ENCODE measurements at places on chromosomes 12 and 14.

DNA sequence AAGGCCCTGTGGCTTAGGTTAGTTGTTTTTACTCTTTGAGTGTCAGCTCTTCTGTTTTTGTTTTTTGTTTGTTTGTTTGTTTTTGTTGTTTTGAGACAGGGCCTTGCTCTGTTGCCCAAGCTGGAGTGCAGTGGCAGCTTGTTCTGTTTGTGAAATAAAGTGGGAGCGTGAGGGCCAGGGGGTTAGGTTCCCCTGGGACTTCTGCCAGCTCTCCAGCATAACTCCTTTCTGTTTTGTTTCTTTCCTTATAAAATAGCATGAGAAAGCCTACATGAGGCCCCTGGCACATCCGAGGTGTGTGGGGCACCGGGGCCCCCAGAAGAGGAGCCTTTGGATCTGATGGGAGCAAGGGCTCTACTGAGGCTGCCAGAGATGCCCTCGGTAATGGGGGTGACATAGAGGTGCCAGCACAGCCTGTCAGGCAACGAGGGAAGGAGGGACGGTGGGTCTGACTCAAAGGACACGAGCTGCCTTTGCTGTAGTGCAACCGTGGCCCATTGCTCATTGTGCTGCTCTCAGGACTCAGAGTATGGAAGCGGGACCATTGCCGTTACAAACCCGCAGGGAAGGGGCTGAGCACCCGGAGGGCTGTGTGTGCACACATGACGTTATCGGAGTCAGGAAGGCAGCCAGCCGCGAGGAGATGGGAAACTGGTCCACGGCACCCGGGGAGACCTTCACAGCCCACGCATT lies 9.1 kb upstream of the SERPINA11 start:
- DNase-seq, result no peak

GRCh38 chr14:63237791-63238190 lies 33.5 kb downstream of the RHOJ start:
- no peak for DNase-seq

DNA sequence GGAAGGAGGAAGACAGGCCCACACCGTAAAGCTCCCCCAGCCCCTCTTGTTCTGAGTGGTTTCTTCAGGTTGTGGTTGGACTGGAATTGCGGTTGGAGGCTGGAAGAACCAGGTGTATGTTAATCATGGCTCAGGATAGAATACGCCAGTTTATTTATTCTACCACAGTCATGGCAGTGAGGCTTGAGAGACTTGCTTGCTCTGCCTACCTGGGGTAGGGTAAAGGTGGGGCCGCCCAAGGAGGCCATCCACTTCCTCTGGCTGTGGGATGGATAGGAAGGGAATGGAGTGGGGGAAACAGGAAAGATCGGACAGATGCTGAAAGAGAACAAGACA lies 8.1 kb downstream of the SHMT2 start:
- DNase-seq, result no peak

DNA sequence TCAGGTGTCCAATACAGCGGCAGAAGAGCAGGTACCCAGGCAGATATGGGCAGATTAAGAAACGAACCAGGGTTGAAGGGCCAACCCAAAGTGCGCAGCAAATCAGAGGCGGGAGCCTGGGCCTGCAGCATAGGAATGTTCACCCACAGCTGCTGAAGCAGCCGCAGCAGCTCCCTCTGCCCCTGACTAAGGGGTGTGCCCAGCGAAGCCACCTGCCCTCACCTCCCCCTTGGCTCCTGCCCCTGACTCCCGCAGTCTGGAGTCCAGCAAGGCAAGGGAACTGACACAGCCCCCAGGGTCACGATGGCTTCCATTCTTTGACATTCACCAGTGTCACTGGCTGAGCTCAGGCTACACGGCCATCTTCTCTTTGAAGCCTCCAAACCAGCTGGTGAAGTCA lies 27.3 kb upstream of the ZFP36L1 start:
- DNase-seq, result no peak

DNA sequence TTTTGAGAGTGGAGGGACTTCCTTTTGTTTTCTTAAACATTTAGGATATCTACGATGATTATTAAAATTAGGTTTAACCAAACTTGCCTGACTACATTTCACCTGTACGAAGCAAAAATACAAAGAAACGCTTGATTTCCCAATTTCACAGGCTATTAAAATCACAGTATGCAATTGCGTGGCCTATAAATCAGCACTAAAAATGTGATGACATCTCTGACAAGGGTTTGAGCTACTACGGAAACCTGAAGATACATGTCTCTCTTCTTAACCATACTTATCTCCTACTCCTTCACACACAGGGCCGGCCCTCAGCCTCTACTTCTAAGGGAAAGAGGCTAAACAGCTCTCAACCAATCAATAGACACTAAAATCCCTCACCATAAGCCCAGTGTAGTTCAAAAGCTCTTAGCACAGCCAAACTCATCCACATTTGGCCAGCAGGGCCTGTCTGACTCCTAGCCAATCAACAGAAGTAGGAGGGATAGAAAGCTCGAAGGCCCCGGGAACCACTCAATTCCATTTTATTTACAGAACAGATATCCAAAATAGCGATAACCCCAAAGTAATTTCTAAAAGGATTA lies 137.3 kb downstream of the FOXN3 start:
- DNase-seq, result no peak

GRCh38 chr12:58841058-58841798 lies 79.1 kb downstream of the LRIG3 start:
- no peak for DNase-seq

GRCh38 chr12:92096346-92097136 lies 49.1 kb downstream of the BTG1 start:
- DNase-seq, result no peak

DNA sequence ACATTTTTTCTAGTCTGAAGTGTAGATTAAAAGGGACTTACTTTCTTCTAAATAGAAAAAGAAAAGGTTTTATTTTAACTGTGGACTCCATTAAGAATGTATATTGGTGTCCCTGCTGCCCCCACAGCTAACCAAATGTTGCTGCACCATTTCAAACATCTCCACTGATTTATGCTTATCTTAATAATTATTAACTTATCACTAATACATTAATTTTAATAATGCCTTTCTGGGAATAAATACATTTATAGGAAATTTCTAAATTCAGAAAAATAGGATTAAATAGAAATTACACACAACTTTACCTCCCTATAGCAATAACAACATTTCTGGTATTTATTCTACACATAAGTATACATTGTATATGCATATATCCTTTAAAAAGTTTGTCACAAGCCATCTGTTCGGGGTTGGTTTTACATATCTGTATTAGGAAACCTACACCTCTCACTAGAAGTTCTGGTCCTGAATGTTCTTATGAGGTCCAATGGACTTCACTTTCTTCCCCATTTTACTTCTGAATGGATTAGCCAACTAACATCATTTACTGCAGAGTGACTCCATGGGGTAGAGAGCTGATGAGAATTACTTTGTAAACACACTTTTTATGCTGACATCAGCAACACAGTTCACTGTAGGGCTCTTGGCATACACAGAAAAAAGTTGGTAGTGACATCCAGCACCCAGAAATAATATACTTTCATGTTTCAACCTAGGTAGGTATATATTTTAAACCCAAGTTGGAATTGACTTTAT lies 9.4 kb upstream of the SELPLG start:
- no peak for DNase-seq

GRCh38 chr12:104345234-104346066 lies 41.9 kb downstream of the EID3 start:
- no peak for DNase-seq

DNA sequence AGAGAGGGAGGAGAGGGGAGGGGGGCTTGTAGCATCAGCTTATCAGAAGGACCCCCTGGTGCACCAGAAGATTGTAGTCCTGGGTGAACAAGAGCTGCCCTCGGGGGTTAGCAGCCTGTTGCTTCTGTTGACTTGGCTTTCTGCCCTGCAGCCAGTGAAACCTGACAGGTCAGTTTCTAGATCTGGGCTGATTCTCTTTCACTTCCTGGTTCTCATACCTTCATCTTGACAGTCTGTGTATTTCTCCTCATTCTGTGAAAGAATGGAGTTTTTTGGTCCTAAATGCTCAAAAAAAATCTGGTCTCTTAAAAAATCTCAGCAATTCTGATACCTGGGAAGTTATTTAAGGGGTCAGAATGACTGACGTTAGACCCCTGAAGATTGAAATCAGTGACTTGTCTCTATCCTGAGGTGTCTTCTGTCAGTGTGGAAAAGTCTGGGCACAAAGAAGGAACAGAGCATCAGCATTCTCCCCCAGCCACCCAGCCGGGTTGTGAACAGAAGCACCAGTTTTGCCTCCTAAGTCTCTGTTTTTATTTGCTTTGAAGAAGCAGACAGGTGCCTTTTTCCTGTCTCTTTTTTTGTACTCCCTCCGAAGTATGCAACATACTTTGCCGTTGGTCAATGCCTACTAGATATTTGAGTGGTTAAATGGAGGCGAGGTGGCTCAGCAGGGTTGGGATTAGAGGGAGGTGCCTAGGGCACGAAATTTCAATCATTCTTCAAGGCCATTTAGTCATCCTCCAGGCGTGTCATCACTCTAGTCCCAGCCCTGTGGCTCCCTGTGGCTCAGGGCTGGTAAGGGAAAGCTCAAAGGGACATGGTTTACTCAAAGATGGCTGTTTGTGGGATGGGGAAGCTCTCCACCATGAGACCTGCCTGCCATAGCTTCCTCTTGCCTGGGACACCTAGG lies 24.0 kb downstream of the TTC9 start:
- DNase-seq, result no peak

Data from suppressor macrophage treated with lipopolysaccharide for 4 hours (primary cell).